ENCODE measurements at places on chromosomes 3 and 15.

DNA sequence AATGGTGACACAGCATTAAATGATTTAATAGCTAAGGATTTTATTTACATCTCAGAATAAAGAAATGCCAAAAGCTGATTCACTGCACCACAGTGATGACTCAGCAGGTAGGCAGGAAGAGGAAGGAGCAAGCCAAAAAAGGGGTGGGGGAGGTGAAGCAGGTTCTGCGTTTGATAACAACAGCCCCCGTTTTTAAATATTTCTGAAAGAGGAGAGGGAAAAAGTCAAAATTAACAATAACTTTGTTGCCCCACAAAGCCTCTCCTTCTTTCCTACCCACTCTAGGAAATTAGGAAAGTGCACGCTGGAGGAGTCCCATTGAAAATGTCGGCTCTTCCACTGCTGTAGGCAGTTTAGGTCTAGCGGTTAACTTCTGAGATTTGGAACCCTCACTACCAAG, 9.9 kb upstream of the CCDC54 start:
- DNase-seq = no peak

- no peak for DNase-seq
Measured at GRCh38 chr15:77326366-77326765, 93.5 kb downstream of the PEAK1 start.

- no peak for DNase-seq
Measured at GRCh38 chr3:23136054-23136453, 67.1 kb upstream of the UBE2E2 start.

DNA sequence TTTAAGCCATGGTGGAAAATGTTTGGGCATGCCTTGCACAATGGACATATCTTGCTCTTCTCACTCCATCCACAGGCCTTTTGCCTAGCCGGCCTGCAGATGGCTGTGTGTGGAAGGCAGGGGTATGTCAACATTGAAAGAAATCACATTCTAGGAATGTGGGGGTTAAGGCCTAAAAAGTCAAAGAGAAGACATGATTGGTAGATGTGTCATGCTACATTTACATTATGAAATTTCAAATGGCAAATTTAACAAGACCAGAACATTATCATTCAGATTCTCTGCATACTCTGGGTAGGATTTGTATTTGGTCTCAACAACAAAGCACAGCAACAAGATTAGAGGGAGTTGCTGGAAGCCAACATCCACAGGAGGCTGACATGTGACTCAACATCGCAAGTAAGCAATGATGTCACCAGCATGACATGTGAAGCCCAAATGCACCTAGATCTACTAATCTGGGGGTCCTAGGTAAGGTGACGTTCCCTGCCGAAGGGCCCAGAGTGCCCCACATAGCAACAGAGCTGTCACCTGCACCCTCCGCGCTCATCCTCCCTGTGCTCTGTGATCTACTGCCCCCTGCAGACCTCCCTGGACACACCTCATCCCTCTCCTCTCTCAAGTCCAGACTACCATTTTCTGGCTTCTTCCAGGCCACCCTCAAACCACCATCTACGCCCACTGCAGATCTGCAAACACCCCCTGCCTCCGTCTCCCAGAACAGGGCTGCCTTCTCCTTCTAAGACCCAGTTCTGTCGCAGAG, 39.4 kb downstream of the CLDN18 start:
- no peak for DNase-seq

- no peak for DNase-seq
Measured at GRCh38 chr3:119304201-119304713, 10.1 kb downstream of the ARHGAP31 start.

GRCh38 chr15:57677204-57677603, 29.3 kb upstream of the POLR2M start:
- no peak for DNase-seq

GRCh38 chr3:138323971-138324370, 5.7 kb downstream of the NME9 start:
- no peak for DNase-seq

- DNase-seq = no peak
Measured at GRCh38 chr3:115436767-115437301, 186.5 kb upstream of the GAP43 start.

GRCh38 chr15:53962646-53963561, 15.3 kb upstream of the UNC13C start:
- DNase-seq = no peak

GRCh38 chr15:36863570-36863969, 236.8 kb downstream of the MEIS2 start:
- no peak for DNase-seq

DNA sequence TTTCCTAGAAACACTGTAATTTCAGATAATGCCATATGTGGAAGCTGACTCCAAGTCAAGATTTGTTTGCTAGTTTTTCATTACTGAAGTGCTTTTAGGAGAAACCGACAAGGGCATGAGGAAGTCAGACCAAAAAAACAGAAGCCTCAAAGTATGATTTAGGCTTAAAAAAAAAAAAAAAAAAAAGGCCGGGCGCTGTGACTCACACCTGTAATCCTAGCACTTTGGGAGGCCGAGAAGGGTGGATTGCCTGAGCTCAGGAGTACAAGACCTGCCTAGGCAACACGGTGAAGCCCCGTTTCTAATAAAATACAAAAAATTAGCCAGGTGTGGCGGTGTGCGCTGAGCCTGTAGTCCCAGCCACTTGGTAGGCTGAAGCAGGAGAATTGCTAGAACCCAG, 11.6 kb downstream of the RPL15 start:
- no peak for DNase-seq

DNA sequence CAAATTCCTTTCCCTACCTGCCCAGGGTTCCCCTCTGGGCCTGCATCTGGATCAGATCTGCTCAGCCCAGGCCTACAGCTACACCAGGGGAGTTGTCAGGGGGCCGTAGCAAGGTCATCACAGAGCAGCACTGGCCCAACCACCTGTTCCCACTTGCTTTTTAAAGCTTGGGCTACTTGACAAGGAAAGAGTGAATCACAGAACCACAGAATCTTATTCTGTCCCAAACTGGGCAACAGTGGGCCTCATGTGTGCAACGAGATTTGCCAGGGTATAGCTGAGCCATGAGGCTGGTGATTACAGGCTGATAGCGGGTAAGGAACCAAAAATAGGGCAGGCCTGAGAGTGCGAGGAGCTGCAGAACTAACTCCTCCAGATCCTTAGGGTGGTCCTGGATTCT, 66.7 kb downstream of the MYLK start:
- no peak for DNase-seq

GRCh38 chr3:131762981-131763564, 260.3 kb upstream of the MRPL3 start:
- DNase-seq = no peak

- DNase-seq = no peak
Measured at GRCh38 chr3:169052465-169053302, 610.8 kb downstream of the MECOM start.

DNA sequence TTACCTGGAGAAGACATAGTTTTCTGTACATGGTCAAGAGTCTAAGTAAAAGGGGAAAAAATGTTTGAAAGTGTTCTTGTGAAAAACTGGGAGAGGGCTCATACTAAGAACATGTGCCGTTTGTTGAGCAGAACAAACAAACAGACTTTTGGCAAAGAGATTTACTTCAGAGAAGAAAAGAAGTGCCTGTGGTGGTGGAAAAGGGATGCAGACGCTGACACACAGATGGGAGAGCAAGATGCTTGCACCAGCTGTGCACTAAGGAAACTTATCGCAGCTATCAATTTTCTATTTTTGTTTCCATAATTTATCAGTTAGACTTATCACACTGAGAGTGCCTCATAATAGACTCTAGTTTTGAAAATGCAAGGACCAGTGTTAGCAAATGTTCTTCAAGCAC, 259.6 kb upstream of the PDZRN3 start:
- DNase-seq = no peak

- no peak for DNase-seq
Measured at GRCh38 chr3:82281205-82281604, 519.8 kb upstream of the GBE1 start.

DNA sequence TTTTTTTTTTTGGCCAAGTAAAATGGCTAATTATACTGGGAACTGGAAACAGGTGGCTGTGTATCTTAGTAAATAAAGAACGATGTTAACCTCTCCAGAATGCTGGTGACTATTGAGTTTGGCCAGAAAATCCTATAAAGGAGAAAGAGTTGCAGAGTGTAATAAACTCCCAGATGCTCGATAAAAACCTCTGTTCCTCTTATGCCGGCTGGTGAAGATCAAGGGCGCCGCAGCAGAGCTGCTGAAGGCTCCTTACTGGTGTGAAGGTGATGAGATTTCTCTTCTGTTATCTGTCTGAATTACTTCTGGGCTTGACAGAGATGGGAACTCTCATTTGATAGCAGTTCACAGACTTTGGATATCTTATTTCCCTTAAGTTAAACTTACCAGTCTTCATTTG, 104.6 kb downstream of the PTPRG start:
- DNase-seq = no peak

DNA sequence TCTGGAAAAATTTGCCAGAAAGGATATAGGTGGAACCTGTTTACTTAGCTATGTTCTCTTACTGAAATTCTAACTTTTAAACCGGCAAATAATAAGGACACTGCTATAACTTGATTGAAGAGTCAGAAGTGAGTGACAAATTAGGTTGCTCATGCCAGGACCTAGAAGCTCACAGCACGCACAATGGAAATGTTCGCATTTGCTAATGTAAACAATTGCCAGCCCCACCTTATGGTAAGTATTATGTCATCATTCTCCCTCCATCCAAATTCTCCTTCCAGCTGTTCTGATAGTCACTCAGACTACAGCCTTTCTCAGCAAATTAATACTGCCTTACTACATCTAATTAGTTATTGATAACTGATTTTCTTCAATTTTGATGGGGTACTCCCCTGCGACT, 4.8 kb upstream of the STXBP5L start:
- DNase-seq = no peak

DNA sequence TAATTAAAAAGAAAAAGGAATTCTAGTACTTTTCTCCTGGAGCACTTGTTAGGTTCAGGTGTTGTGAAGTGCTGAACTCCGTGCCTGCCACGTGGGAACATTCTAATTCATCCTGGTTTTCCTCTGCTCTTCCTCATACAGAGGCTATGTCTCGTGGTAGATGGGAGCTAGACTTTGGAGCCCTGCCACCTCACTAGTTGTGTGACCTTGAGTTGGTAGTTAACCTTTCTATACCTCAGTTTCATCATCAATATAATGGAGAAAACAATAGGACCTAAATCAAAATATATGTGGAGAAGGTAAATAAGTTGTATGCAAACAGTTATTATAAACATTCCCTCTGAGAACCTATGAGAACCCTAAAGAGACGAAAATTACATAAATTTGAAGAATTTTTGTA, 10.6 kb downstream of the ALAS1 start:
- no peak for DNase-seq

- DNase-seq = no peak
Measured at GRCh38 chr3:125316949-125317348, 58.2 kb downstream of the ZNF148 start.

DNA sequence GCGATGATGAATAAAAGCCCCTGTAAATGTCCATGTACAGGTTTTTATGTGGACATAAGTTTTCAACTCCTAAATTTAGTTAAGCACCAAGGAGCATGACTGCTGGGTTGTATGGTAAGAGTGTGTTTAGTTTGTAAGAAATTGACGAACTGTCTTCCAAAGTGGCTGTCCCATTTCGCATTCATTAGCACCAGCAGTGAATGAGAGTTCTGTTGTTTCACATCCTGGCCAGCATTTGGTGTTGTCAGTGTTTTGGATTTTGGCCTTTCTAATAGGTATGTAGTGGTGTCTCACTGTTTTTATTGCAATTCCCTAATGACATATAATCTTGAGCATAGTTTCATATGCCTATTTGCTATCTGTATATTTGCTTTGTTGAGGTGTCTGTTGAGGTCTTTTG, 3.7 kb downstream of the ZNF621 start:
- DNase-seq = no peak

- no peak for DNase-seq
Measured at GRCh38 chr15:95470529-95470928, 860.0 kb upstream of the NR2F2 start.

- no peak for DNase-seq
Measured at GRCh38 chr3:98731720-98732285, 31.3 kb upstream of the ST3GAL6 start.

DNA sequence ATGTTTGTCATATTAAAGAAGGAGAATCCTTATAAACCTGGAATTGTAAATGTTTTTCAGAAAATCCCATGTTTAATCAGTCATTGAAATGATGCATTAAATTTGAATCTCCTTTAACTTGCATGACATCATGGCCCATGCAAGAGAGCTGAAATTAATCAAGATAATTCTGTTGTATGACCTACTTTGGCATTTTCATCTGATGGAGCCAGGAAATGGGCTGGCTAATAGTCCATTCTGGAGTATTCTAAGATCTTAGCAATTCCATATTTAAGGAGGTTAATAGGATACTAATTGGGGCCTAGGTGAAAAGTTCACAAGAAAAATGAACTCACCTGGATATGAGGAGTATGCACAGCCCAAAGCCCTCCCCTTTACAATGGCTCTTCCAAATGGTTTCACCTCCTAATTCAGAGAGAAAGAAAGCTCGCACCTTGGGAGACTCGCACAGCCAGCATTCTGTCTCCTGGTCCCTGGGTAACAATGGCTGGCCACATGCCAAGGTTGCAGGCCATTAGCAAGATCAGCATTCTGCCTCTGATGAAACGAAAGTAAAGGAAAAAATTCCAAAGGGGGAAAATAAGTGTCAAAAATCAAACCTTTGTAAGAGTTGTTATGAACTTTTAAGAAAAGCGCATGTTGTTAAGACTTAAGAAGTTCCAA, 786.4 kb downstream of the MCTP2 start:
- no peak for DNase-seq

DNA sequence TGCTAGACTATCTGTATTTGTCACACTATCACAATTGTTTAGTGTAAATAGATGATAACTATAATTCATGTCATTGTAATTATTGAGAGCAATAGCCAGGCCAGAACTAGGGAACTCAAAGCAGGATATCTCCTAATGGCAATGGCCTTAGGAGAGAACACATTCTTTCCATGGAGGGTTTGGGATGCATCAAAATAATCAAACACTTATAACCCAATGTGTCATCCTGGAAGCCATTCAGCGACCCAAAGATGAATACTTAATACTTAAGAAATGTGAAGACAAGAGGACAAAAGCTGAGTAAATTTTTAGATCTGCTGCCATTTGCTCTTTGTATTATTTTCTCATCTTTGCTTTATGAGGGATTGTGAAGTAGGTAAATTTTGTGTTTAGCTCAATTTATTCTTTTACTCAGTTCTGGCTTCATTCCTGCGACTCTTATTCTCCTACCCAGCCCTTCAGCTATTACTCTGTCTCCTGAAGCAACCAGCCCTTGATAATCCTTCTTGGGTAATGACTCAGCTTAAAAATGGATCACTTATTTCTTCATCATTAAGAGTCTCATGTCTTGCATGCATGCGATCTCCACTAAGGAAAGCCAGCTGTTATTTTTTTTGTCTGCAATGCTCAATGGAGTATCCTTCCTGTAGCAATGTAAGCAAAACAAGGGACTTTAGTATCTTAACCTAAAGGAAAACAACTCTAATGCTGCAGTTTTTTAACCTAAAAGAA, 2.0 kb downstream of the OR4F15 start:
- DNase-seq = no peak

GRCh38 chr3:14536055-14536815, 3.9 kb downstream of the GRIP2 start:
- no peak for DNase-seq

DNA sequence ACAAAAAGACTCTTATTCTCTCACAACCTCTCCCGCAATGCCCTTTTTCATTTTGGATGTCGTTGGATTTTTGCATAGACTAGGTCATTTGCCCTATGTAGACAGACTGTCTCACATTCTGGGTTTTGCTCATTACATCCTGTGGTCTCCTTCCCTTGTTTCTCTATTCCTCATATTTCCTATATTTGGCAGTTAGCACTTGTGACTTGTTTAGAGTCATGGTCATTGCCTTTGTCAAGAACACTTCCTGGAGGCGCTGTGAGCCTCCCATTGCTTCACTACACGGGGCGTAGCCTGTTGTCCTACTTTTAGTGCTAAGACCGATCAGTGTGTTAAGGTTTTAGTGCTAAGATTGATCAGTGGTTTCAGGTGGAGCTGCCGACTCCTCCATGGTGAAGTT, 16.1 kb upstream of the TATDN2 start:
- no peak for DNase-seq

All from NCI-H187 treated with DMSO at 0.1 percent for 48 hours (cell line).